GM23338 (cell line): ENCODE measurements at places on chromosomes 5 and 9. TPM values are rescaled to one million over a fixed set of nuclear protein-coding genes. Genes with fewer than 3 reads are reported as not detected.

Gene ENTPD8
- 0.42 and 1.6 TPM in 2 replicates for total RNA-seq

DNA sequence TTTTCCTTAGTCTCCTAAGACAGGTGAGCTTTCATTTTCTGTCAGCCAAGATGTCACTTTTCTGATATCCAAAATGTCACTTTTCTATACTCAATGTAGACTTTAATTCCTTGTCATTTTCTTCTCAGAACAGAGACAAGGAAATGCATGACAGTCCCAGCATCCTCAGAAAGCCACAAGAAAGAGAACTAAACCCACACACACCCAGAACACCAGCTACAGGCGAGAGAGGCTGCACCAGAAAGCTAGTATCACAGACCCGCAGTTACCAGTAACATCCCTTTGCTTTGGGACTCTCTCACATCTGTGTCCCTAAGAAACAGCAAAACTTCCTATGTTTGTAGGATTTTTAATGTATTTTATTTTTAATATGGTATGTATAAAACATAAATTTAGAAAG lies 17.1 kb downstream of the TRMO start:
- no peaks in the 10 kb centered on the region for H3K27me3 ChIP-seq
- no peaks in the 10 kb centered on the region; the same call in 1 of the 2 replicates for H3K36me3 ChIP-seq
- no peak overlapping the region for H3K27ac ChIP-seq
- no peak overlapping the region for H3K4me3 ChIP-seq

DNA sequence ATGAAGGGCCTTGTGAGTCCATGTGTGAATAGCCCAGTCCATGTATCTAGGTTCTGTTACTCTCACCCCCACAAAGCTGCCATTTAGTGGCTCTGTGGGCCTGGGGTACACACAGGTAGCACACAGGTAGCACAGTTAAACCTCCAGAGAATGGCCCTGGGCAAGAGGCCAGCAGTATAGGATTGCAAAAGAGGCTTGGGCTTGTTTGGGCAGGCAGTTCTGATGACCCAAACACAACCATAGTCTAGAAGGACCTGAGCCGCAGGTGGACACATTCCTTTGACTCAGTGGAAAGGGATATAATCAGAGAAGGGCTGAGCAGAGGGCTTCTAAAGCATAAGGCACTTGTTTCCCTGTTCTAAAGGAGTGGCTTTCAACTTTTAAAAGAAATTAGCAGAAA lies 326.8 kb upstream of the SGCD start:
- DNase-seq = no peak
- H3K4me3 ChIP-seq = no peak overlapping the region
- no peaks in the 10 kb centered on the region for H3K36me3 ChIP-seq
- no peaks in the 10 kb centered on the region for H3K27me3 ChIP-seq

- no peak overlapping the region for H3K4me3 ChIP-seq
- peaks cover 18% of the 10 kb centered on the region; the same call in 1 of the 2 replicates for H3K4me1 ChIP-seq
- H3K27me3 ChIP-seq = no peaks in the 10 kb centered on the region
- no peaks in the 10 kb centered on the region for H3K36me3 ChIP-seq
Observed at GRCh38 chr5:58322453-58322852, 137.4 kb downstream of the PLK2 start.

GRCh38 chr5:157597277-157597676 lies 21.7 kb upstream of the ADAM19 start:
- DNase-seq = no peak
- H3K4me1 ChIP-seq = no peaks in the 10 kb centered on the region
- H3K4me3 ChIP-seq = no peak overlapping the region
- H3K27me3 ChIP-seq = no peaks in the 10 kb centered on the region
- H3K27ac ChIP-seq = no peak overlapping the region

GRCh38 chr5:93019896-93020295 lies 561.1 kb downstream of the NR2F1-AS1 start:
- H3K36me3 ChIP-seq = no peaks in the 10 kb centered on the region
- no peak for DNase-seq
- H3K27me3 ChIP-seq = no peaks in the 10 kb centered on the region
- H3K27ac ChIP-seq = no peak overlapping the region
